ENCODE measurements at places on chromosomes 1 and 21.

DNA sequence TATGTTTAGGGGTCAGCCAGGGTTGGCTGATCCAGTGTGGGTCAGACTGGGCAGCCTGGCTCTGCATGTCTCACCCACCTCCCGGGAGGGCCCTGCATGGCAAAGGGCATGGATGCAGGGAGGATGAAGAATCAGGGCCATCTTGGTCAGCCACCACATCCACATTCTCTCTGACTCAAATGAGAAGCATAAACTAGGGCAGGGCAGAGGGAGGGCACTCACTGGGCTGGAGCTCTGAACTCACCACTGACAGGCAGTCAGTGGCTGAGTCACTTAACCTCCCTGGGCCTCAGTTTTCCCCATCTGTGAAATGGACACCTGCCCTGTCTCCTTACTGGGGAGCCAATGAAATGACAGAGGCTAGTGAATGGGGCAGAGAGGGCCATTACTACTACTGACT is 4.3 kb upstream of the CELA2A start:
- no peak for DNase-seq

GRCh38 chr21:39451332-39452206 is at the start of gene SH3BGR:
SH3BGR (plus strand) TSS chr21:39451970; CDS start chr21:39452097, 127 bp downstream.
- DNase-seq: no peak

- DNase-seq: no peak
Observed at GRCh38 chr1:20634065-20634593, 871 bp downstream of the PINK1 start.

GRCh38 chr1:234731569-234732085 is 121.6 kb upstream of the IRF2BP2 start:
- peak; percentile 48 for DNase-seq

DNA sequence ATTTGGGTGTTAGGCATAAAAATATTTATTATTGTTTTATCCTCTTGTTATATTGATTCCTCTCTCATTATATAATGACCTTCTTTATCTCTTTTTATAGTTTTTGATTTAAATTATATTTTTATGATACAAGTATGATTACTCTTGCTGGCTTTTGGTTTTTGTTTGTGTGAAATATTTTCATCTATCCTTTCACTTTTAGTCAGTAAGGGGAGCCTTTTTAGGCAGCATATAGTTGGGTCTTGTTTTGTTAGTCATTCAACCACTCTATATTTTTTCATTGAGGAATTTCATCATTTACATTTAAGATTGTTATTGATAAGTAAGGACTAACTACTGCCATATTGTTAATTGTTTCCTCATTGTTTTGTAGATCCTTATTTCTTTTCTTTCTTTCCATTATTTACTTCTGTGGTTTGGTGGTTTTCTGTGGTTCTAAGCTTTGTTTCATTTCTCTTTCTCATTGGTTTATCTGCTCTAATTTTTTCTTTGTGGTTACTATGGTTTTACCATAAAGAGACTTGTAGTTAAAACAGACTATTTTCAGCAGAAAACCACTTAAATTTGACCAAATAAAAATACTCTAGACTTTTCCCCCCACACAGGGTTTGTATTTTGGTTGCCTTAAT is 593.1 kb downstream of the NUF2 start:
- DNase-seq: no peak

DNA sequence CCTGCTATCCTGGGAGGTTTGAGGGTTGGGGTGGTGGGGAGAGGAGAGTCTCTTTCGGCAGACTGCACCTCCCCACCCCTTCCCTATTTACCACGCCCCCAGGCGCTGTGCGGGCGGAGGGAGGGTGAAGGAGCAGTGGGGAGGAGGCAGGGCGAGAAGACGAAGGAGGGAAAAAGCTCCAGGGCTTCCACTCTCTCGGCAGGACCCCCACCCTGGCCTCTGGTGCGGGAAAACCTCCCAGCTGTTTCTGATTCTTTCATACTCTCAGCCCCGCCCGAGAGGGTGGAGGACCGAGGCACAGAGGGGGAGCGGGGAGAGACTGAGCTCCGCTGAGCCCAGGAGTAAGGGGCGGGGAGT is 866 bp upstream of the WNT2B start:
- DNase-seq: no peak

- no peak for DNase-seq
Observed at GRCh38 chr1:161220002-161220401, 3.4 kb downstream of the APOA2 start.

GRCh38 chr1:85047472-85048295 is 616 bp downstream of the MCOLN3 start:
- DNase-seq: no peak

DNA sequence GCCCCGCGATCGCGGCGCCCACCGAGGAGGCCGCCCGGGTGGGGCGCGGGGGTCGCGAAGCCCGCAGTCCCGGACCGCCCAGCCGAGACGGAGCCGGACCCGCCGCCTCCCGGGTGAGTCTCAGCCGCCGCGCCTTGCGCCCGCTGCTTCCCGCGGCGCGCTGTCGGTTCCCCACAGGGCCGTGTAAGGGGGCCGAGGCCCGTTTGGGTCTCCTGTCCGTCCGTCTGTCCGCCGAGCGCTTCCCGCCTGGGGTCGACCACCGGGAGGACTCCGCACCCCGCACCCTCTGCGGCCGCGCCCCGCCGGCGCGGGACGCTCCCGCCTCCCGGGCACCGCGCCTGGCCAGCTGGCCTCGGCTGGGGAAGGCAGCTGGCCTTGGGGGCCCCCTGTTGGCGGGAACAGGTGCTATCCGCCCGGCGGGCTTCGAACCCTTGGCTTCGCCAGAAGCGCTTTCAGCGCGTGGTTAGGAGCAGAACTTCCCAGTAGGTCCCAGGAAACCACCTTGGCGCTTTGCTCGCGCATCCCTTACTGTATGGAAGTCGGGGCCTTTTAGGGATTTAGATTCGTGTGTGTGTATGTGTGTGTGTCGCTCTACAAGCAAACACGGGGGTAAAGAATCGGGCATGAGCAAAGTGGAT is 414 bp downstream of the TMEM51 start:
- peak; percentile 75 for DNase-seq

- no peak for DNase-seq
Observed at GRCh38 chr1:57835620-57836019, 411.8 kb upstream of the DAB1 start.

GRCh38 chr1:35725596-35725995 is 6.9 kb upstream of the C1orf216 start:
- DNase-seq: no peak

- DNase-seq: no peak
Observed at GRCh38 chr1:221849110-221849509, 107.2 kb upstream of the DUSP10 start.

DNA sequence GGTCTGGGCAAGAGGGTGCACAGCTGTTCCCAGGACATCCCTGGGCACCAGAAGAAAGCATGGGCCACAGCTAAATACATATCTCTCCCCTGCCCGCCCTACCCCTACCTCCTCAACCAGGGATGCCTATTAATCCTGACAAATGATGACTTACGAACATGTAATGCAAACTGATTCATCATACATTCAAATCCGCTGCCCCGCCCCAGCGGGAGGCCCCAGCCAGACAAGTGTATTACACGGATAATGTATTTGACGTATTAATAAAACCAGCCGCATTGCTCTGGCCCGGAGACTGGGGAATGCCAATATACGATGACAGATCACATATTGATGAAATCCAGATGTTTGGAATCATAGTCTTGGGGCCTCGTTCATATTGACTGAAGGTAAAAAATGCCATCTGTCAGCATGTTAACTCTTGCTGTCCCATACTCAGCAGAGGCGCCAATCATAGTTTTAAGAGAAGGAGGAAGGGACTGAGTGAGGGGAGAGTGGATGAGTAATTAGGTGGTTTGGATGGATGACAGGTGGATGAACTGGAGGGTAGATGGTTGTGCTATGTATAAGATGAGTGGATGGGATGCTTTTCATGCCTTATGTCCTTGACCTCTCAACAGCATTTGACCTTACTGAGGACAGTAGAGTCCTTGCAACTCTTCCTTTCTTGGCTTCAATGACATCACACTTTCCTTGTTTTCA is 68.2 kb downstream of the TMEM53 start:
- no peak for DNase-seq

- no peak for DNase-seq
Observed at GRCh38 chr21:46555225-46555617, 49.7 kb downstream of the S100B start.

DNA sequence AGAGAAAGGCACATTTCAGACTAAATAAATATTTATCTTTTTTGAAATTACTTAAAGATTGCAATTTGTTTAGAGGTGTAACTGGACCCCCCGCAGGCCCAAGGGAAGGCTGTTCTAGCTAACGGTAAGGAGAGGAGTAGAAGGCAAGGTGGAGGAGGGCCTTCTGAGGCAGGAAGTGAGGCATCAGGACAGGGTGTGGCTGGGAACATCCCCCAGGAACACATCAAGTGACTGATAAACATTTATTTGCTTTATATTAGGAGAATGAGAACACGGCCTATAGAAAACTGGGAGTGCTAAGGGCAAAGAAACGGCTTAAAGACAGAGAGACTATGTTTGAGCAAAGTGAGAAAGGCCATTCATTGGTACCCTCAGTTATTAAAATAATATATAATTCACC is 23.2 kb downstream of the HIVEP3 start:
- no peak for DNase-seq

- no peak for DNase-seq
Observed at GRCh38 chr1:147771226-147772125, 11.1 kb upstream of the GJA5 start.

GRCh38 chr1:183609313-183609712 is 19.1 kb upstream of the NCF2 start:
- no peak for DNase-seq

- DNase-seq: peak; percentile 96
Observed at GRCh38 chr1:27830621-27831440, at the start of gene PPP1R8. PPP1R8 (plus strand) TSS chr1:27830782; CDS start chr1:27830836, 54 bp downstream.

DNA sequence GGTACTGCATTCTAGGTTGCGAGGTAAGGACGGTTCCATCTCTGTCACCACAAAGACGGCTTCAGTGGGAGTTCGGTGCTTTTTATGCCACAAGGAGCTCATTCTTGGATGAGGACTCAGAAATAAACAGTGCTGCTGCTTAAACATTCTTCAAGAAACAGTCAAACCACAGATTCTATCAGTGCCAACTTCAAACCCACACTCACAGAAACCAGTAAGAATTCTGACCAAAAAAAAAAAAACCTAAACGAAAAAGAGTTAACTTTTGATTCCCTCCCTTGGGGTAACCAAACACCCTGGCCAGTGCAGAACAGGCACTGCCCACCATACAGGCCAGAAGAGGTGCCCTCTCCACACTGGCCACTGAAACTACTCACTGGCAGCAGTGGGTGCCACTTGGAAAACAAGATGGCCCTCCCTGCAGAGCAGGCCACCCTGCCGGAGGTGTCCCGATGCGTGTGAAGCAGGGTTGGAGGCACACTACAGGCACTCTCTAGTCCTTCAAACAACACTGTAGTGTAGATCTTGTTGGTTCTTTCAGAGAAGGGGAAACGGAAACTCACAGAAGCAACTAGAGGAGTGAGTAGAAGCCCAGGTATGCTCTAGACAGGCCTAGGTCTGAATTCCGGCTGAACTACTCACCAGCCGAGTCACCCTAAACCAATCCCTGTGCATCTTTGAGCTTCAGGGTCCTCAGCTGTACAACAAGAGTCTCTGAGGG is 87.3 kb upstream of the TLR5 start:
- peak; percentile 59 for DNase-seq

GRCh38 chr1:248596615-248597014 is 885 bp downstream of the OR2T10 start:
- DNase-seq: no peak

DNA sequence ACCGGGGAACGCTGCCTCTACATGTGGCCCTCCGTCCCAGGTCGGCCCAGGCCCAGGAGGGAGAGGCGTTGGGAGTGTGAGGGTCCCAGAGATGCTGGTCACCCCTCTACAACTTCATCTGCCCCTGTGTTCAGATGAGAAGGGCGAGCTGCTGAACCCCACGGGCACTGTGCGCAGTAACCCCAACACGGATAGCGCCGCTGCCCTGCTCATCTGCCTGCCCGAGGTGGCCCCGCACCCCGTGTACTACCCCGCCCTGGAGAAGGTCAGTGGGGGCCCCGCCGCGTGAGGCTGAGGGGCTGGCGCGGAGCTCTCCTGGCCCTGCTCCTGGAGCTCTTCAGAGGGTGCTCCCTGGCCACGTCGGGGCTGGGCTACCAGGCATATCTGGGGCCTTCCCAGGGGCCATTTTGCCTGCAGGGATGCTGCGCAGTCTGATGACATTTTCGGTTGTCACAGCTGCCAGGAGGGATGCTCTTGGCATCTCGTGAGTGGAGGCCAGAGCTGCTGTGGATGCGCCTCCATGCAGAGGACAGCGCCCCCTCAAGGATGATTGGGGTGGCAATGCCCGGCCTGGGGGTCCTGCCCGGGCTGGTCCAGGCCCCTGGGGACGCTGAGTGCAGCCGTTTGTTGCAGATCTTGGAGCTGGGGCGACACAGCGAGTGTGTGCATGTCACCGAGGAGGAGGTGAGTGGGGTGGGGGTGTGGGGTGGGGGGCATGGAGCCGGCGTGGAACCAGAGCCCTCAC is 68.6 kb downstream of the PIK3CD start:
- DNase-seq: no peak

DNA sequence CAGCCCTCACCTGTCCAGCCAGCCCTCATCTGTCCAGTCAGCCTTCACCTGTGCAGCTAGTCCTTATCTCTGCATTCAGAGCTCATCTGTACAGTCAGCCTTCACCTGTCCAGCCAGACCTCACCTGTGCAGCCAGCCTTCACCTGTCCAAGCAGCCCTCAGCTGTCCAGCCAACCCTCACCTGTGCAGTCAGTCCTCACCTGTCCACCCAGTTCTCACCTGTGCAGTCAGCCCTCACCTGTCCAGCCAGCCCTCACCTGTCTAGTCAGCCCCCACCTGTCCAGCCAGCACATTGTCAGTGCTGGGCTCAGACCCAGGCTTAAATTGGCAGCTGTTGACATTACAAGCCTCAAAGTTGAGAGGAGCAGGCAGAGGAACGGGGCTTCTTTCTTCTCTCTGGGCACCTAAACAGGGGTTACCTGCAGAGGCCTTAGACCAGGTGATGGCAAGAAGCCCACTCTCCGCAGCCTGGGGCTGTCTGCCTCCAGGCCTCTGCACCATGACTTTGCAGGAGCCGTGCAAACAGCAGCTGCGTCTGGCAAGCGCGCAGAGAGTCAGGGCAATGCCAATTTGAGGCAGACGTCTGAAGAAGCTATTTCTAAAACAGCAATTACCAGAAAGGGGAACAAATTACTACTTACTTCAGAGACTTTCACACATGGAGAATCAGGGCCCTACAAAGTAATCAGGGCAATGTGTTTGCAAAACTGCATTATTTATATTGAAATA is 506.1 kb downstream of the NPHP4 start:
- DNase-seq: no peak

DNA sequence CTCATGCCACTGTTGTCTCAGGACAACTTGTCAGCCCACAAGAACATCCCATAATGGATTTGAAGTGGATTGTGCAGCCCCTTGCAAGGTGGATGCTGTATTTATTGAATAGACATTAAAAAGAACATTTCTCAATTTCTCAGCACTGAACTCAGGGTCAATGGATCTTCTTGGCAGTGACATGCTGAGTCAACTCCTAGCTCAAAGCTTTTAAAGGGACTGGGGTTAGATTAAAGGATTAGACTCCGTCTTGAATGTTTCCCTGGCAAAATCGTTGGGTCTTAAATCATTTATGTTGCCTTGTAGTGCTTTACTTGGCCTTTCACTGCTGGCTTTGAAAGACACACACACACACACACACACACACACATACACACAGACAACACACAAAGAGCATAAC is 221.6 kb upstream of the PBX1 start:
- DNase-seq: no peak

- DNase-seq: no peak
Observed at GRCh38 chr1:101652484-101652883, 344.2 kb downstream of the OLFM3 start.
